ENCODE measurements at places on chromosomes 12 and 14. TPM values are rescaled to one million over a fixed set of nuclear protein-coding genes. Genes with fewer than 3 reads are reported as not detected.

Gene SIRT4
- 2.5 TPM for total RNA-seq

Gene HCAR1
- under 0.01 TPM for total RNA-seq

Gene SMIM10L1
- 4.4 TPM for total RNA-seq

Gene ANG
- 6.2 TPM for total RNA-seq

Gene HOXC4
- total RNA-seq: not detected

Gene KRT3
- not detected for total RNA-seq

Gene NOC4L
- total RNA-seq: 10.1 TPM

Gene LRP1
- total RNA-seq: 0.52 TPM

Gene TAS2R9
- 0.11 TPM for total RNA-seq

Gene AHNAK2
- total RNA-seq: 4.9 TPM

Gene SLC7A8
- total RNA-seq: 3.1 TPM

Gene NTS
- total RNA-seq: 0.34 TPM

Gene LAG3
- 0.22 TPM for total RNA-seq

Gene HAL
- total RNA-seq: 0.17 TPM

Gene ENDOU
- total RNA-seq: under 0.01 TPM

Gene NRXN3
- total RNA-seq: not detected

Gene SLC38A4
- total RNA-seq: 5.1 TPM

Gene HELB
- 2.2 TPM for total RNA-seq

Gene FLRT2
- total RNA-seq: 100 TPM

Gene TRHDE
- total RNA-seq: not detected

Gene FRMD6
- total RNA-seq: 204 TPM

Gene CELA1
- total RNA-seq: not detected

Gene MIPOL1
- 8.9 TPM for total RNA-seq

Gene PTCSC3
- total RNA-seq: not detected

Gene AVPR1A
- total RNA-seq: under 0.01 TPM

Gene DHRS4
- total RNA-seq: 59.6 TPM

Gene SERPINA1
- total RNA-seq: not detected

Gene NPAS3
- 0.43 TPM for total RNA-seq

Gene SMCO2
- 0.34 TPM for total RNA-seq

Gene CLEC1B
- not detected for total RNA-seq

Gene KRT73
- total RNA-seq: not detected

Gene CPNE6
- total RNA-seq: not detected

Gene PLCZ1
- not detected for total RNA-seq

Gene TMEM132C
- under 0.01 TPM for total RNA-seq

Gene FGF23
- total RNA-seq: not detected

Gene SLCO1B3
- total RNA-seq: not detected

Gene NUAK1
- total RNA-seq: 72.8 TPM

Gene BCL11B
- total RNA-seq: under 0.01 TPM

Gene NEUROD4
- not detected for total RNA-seq

Gene TMEM63C
- 0.86 TPM for total RNA-seq

Gene OLR1
- total RNA-seq: not detected

Gene TAS2R50
- 2.4 TPM for total RNA-seq

Gene SRGAP1
- total RNA-seq: 5.9 TPM

Gene TGM1
- 0.09 TPM for total RNA-seq

Gene P3H3
- total RNA-seq: 10.9 TPM

Gene STAT6
- 5.4 TPM for total RNA-seq

Gene GLRX5
- 33.4 TPM for total RNA-seq

Gene IL22
- not detected for total RNA-seq

Gene MYF5
- not detected for total RNA-seq

Gene LMO3
- total RNA-seq: not detected

Gene FAM222A
- total RNA-seq: 0.22 TPM

Gene BRMS1L
- total RNA-seq: 3.3 TPM

All from dermis lymphatic vessel endothelial cell (primary cell).